Stimulated activated CD4-positive, alpha-beta T cell treated with anti-CD3 and anti-CD28 coated beads, Interleukin-2, amount 100 ng/mL, for 24 hours (primary cell): ENCODE measurements at places on chromosomes 2 and 18.

DNA sequence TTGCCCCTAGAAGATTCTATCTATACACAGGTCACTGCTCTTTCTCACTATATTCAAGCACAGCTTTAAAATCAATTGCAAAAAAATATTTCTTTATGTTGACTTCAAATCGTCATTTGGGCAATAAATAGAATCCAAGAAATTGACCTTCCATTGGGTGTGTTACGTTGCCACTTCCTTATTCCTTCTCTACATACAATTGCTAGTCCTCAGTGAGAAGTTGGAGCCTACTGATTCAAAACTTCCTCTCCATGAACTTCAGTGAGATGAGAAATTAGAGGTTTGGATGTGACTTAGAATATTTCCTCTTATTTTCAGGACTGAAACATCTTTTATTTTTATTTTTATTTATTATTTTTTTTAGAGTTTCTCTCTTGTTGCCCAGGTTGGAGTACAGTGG, 40.3 kb downstream of the PMAIP1 start:
- DNase-seq = no peak

GRCh38 chr2:201450954-201451291, 335 bp downstream of the TRAK2 start:
- no peak for DNase-seq

DNA sequence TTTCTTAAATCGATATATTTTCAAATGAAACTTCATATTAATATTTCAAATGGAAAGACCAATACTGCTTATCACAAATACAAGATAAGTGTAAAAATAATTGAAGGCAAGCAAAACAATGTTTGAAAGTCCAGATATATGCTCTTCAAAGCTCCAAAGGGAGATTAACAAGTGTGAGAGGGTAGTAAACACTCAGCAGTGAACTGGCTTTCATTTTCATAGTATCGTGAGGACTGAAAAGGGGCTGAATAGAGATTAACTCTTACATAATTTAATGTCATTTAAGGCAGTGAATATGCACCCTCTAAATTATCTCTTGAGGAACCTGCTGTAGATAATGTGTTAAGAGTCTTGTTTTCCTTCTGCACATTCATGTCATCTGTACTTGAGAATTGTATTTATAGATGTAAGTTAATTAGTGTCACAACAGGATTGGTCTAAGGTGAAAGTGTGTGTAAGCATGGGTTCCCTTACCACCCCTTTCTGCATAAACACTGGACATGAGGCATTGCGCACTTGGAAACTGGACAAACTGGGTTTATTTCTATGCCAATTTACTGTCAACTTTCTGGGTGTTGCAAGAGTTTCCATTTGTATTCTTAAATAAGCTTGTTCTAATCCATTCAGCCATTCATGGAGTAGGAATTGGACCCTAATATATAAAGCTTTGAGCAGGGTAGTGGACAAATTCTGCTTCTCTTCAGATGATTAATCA, 76.7 kb upstream of the SESTD1 start:
- no peak for DNase-seq

GRCh38 chr2:71223767-71224333, 3.1 kb downstream of the PAIP2B start:
- no peak for DNase-seq

GRCh38 chr18:46343931-46344372, 239.8 kb downstream of the HAUS1 start:
- peak; percentile 36 for DNase-seq

GRCh38 chr2:240254337-240255164, 114.1 kb upstream of the OTOS start:
- no peak for DNase-seq

DNA sequence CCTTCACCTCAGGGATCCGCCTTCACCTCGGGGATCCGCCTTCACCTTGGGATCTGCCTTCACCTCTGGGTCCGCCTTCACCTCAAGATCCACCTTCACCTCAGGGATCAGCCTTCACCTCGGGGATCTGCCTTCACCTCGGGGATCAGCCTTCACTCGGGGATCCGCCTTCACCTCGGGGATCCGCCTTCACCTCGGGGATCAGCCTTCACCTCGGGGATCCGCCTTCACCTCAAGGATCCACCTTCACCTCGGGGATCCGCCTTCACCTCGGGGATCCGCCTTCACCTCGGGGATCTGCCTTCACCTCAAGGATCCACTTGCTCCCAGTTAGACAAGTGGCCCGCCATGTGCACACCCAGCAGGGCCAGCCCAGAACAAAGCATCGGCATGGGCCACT, 7.3 kb downstream of the KIF1A start:
- DNase-seq = peak; percentile 11

DNA sequence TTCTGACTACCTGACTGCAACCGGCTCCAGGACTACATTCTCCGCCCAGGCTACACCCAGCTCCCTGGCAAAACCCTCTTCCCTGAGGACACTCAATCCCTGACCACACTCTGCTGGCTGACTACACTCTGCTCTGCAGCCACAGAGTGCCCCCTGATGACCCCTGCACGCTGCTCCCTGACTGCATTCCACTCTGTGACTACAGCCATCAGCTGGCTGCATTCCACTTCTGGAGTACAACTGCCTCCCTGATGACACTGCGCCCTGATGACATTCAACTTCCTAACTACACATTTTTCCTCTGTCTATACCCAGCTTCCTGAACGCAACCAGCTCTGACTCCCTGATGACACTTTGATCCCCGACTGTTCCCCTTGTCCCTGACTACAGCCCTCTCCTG, 71.3 kb upstream of the NRXN1 start:
- DNase-seq = no peak

DNA sequence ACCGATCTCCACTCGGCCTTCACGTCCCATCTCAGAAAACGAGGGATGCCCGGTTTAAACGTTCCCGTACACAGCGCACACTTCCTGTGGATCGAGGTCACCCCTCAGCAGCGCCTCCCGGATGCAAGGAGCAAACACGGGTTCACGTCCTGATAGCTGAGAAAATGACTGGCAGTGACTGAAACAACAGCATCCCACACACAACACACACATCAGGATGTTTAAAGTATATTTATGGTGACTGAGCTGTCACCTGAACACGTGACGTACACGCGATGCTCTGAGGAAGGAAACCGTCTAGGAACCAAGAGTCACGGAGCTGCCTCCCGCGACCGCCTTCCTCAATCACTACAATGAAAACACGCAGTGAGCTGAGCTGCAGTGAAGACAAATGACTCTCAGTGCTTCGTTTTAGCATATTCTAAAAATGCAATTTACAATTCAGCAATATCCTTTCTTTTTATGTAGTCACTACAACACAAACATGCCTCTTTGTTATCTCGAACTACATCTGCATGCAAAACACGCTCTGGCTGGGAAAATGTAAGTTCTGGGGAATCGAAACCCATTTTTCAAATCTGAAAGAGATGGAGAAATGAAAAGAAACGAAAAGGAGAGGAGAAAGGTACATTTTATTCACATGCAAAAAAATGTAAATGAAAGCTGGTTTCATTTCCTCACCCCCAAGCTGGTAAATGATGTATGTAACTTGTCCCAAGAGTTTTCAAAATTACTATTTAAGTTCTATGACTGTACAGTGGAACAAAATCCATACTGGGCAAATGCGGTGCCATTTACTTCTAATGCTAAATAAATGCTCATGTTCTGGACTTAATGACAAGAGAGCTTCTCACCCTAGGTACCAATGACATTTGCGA, 19.8 kb downstream of the HDAC4 start:
- peak; percentile 64 for DNase-seq

DNA sequence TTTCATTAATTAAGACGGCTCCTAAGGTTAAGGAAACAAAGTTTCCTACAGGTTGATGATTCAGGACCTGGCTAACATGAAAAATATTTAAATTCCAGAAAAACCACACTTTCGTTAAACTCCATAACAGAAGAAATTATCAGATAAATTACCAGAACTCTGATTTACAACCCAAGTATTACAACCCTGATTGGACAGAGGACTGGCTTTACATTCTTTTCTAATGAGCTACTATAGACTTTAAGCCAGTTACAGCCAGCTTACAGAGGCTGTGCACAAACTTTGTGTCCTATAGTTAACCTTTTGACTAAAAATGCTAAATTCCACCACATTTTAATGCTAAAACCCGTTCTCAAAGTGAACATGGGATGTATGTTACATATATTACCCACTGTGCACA, 458.6 kb downstream of the KCNJ3 start:
- no peak for DNase-seq

DNA sequence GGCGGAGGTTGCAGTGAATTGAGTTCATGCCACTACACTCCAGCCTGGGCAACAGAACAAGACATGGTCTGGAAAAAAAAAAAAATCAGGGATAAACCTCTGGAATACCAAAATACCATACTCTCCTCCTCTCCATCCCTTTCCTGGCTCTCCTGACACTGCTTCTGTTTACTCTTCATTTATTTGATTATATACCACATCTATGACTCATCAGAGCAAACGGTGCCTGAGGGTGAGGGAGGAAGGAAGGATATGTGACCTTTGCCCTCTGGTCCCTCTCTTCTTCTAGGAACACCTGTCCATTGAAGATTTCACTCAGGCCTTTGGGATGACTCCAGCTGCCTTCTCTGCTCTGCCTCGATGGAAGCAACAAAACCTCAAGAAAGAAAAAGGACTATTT, 30.0 kb downstream of the VIL1 start:
- no peak for DNase-seq

- DNase-seq = no peak
Observed at GRCh38 chr2:24881158-24881557, 38.9 kb downstream of the ADCY3 start.

- no peak for DNase-seq
Observed at GRCh38 chr2:97966545-97967215, 29.1 kb downstream of the TMEM131 start.

DNA sequence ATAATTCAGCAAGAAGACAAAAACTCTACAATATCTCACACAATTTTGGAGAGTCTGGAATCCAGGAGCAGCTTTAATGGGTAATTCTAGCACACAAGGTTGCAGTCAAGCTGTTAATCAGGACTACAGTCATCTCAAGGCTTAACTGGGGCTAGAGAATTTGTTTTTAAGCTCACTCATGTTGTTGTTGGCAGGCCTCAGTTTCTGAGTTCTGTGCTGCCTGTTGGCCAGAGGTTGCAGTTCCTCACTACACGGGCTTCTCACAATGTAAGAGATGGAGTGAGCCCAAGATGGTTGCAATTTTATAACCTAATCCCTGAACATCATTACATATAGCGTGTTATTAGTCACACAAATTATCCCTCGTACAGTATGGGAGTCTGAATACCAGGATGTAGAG, 50.6 kb upstream of the TMEFF2 start:
- DNase-seq = no peak

DNA sequence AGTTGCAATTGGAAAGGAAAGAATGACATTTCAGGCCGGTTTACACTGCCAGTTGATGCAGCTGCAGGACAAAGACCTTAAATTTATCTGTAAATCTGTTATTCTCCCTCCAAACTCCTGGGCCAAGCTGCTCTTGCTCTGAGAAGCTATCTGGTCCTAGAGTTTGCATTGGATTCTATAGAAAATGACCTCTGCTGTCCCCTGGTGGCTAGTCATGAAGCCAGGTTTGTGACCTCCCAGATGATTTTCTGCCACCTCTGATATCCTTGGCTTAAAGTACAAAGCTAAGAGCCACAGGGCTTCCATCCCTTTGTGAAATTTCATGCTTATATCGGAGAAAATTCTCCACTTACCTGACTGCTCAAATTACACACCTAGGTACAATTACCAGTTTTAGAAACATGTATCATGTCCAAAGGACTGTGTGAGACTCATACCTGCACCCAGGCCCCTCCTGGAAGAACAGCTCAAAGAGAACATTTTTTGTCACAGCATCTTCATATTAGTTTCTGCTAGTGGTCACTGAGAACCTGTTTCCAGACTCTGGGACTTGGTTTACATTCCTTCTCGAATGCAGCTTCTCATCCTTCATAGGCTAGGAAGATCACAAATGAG, 28.9 kb upstream of the IER3IP1 start:
- DNase-seq = peak; percentile 41

- DNase-seq = no peak
Observed at GRCh38 chr2:122955776-122956175, 1069.3 kb upstream of the CNTNAP5 start.

GRCh38 chr2:228527197-228527881, 345.9 kb upstream of the SPHKAP start:
- no peak for DNase-seq

DNA sequence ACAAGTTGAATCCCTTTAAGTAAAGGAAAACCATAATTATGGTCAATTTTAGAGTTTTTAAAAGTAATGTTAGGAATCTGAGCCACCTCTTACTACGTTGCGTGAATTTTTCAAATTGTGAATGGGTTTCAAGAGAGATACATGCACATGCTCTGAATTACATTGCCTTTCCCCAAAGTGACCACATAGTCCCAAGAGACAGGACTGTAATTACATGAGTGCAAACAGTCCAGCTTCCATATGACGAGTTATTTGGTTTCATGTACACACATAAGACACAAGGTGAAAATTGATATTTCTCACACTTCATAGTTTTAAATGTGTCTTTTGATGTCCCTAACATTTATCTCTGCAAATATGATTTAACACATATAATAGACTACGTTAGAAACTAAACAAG, 850.8 kb downstream of the LRP1B start:
- DNase-seq = no peak

DNA sequence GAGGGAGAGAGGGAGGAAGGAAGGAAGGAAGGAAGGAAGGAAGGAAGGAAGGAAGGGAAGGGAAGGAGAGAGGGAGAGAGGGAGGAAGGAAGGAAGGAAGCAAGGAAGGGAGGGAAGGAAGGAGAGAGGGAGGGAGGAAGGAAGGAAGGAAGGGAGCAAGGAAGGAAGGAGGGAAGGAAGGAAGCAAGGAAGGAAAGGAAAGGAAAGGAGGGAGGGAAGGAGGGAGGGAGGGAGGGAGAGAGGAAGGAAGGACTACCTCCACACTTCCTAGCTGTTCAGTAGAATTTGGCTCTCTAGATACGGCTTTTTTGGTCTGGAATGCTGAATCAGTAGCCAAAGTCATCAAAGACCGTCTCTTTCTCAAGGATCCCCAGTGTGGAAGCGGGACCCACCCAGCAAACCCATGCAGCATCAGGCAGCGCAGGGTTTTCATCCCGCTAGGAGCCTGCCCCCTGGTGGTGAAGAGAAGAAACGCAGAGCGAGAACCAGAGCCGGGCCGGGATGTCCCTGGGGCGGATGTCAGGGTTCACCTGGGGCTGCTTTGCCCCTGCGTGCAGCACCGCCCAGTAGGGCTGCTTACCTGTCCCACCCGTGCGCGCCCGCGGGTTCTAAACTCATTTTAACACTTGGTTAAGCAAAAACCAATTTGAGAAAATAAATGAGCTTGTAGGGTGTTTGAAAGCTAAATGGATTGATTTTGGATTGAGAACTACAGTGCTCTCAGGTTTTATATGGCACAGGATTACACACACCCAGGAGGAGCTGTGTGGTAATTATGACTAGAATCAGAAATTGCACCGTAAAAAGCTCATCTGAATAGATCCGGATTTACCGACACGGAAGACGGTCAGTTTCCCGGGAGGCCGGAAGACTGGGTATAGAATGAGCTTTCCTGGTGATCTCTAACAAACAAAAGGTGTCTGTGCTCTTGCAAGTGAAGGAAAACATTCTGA, 48.1 kb upstream of the ARL4C start:
- DNase-seq = peak; percentile 81

- no peak for DNase-seq
Observed at GRCh38 chr2:100213595-100213994, 71.2 kb upstream of the AFF3 start.
